Omental fat pad (tissue), 4 donors: ENCODE measurements at places on chromosomes 2 and 18. TPM values are rescaled to one million over a fixed set of nuclear protein-coding genes. Genes with fewer than 3 reads are reported as not detected.

PLEKHH2 gene
- 30.3 TPM for total RNA-seq

GRCh38 chr2:236311286-236311685 lies 47.1 kb upstream of the ASB18 start:
- DNase-seq = no peak

ZSCAN30 gene
- 13.7 TPM for total RNA-seq

SNORC gene
- total RNA-seq = 0.56 TPM

HRH4 gene
- total RNA-seq = not detected
